ENCODE measurements at places on chromosomes 6 and 20.

- H3K4me1 ChIP-seq, result peaks cover 32% of the 10 kb centered on the region
- H3K27ac ChIP-seq, result no peak overlapping the region
- no peak overlapping the region for H3K4me3 ChIP-seq
- no peaks in the 10 kb centered on the region for H3K27me3 ChIP-seq
- H3K36me3 ChIP-seq, result no peaks in the 10 kb centered on the region
- peak; percentile 52 for DNase-seq
These were observed 236.6 kb downstream of the SLC24A3 start for GRCh38 chr20:19449051-19449450.

GRCh38 chr20:44967207-44967807 is 995 bp downstream of the STK4 start:
- H3K27me3 ChIP-seq, result no peaks in the 10 kb centered on the region
- no peaks in the 10 kb centered on the region for H3K36me3 ChIP-seq
- no peak for DNase-seq

GRCh38 chr6:89353118-89353556 is 615 bp upstream of the UBE2J1 start:
- H3K36me3 ChIP-seq, result no peaks in the 10 kb centered on the region
- DNase-seq, result no peak

DNA sequence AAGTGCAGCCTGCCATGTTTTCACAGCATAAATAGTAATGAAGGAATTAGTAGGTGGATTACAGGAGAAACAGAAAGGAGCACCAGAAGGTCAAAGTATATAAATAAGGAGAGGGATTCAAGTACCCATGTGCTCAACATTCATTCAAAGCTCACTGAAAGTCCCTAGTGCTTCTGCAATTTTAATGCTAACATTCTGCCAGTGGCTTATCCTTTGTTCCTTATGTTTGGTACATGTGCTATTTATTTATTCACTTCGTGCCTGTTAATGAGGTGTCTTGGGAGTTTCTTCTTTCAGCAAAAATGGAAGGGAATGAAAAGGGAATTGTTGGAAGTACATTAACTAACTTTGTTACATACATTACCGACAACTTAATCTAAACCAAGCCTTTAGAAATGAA is 105.7 kb downstream of the CRYBG1 start:
- no peak overlapping the region for H3K27ac ChIP-seq
- DNase-seq, result no peak
- H3K4me1 ChIP-seq, result no peaks in the 10 kb centered on the region
- H3K4me3 ChIP-seq, result no peak overlapping the region
- H3K27me3 ChIP-seq, result no peaks in the 10 kb centered on the region

GRCh38 chr6:155504848-155505607 is 49.4 kb upstream of the NOX3 start:
- no peak overlapping the region for H3K4me3 ChIP-seq
- DNase-seq, result peak; percentile 74
- no peaks in the 10 kb centered on the region for H3K36me3 ChIP-seq
- peaks cover 11% of the 10 kb centered on the region for H3K4me1 ChIP-seq
- no peak overlapping the region for H3K27ac ChIP-seq

Data from lung (tissue), 17 donors.